Caudate nucleus (tissue), 63 donors: ENCODE measurements at places on chromosomes 12 and 14.

GRCh38 chr14:92595267-92595666 lies 81.7 kb downstream of the RIN3 start:
- no peak for DNase-seq

GRCh38 chr14:29255692-29256091 lies 489.1 kb downstream of the FOXG1 start:
- DNase-seq, result no peak

GRCh38 chr12:56864318-56864717 lies 69.9 kb downstream of the SDR9C7 start:
- DNase-seq, result no peak

DNA sequence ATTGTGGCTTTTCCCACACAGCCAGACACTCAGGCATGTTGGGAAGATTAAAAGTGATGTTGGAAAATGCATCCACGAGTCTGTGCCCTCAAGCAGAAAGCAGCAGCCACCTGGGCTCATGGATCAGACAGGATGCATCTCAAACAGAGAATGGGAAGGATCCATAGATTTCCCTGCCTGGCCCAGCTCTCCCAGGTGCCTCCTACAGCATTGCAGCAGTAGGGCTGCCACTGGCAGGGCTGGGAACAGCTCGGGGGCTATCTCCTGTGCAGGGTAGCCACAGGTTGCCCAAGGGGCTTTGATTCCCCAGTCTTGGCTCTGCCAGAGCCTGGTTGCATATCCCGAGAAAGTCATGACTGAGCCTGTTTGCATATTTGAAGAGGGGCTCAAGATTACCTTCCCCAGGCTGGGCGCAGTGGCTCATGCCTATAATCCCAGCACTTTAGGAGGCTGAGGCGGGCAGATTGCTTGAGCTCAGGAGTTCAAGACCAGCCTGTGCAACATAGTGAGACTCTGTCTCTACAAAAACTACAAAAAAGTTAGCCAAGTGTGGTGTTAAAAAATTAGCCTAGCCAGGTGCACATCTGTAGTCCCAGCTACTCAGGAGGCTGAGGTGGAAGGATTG lies 19.5 kb downstream of the C14orf132 start:
- no peak for DNase-seq

- DNase-seq, result no peak
These were observed at the start of gene GLT1D1 for GRCh38 chr12:128852885-128853599. GLT1D1 (plus strand) TSS chr12:128853478; CDS start chr12:128853582, 104 bp downstream.

- no peak for DNase-seq
These were observed 33.6 kb upstream of the HNF1A start for GRCh38 chr12:120944645-120945217.

DNA sequence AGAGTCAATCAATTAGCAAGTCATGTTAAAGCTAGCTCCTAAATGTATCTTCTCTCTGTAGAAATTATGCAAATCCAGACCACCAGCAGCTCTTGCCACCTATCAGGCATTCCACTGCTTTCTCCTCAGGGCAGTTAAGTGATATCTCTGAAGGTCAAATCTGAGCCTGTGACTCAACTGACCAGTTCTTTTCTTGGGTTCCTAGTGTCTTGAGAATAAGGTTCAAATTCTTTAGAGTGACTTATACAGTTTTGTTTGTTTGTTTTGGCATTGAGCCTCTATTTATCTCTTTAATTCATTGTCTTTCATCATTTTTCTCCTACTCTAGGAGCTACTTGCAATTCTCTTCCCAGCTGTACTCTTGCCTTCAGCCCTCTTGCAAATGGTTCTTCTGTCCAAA lies 2.5 kb upstream of the LRIG3 start:
- no peak for DNase-seq

DNA sequence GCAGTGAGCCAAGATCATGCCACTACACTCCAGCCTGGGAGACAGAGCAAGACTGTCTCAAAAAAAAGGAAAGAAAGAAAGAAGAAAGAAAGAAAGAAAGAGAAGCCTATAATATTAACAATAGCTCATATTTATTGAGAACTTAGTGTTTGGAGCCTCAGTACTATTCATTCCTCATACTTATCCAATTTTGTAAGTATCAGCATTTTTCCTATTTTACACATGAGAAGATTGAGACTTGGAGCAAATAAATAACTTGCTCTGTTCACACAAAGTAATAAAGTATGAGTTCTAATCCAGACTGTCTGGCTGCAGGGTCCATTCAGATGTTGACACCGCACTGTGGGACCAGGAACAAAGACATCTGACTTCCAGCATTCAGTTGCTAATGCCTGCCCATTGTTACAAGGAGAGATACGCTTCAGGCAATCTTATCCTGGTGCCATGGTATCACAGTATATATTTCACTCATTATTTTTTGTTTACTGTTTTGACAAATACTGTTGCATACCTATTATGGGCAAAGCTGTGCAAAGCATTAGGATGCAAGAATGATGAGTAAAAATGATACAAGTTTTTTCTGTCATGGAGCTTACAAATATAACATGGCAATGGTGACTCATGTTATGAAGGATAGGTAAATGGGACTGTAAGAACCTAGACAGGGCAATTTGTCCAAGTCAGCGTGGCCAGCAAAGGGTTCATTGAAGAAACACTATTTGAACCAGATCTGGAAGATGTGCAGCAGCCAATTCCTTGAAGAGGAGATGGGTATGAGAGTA lies 21.4 kb upstream of the TMTC2 start:
- no peak for DNase-seq

DNA sequence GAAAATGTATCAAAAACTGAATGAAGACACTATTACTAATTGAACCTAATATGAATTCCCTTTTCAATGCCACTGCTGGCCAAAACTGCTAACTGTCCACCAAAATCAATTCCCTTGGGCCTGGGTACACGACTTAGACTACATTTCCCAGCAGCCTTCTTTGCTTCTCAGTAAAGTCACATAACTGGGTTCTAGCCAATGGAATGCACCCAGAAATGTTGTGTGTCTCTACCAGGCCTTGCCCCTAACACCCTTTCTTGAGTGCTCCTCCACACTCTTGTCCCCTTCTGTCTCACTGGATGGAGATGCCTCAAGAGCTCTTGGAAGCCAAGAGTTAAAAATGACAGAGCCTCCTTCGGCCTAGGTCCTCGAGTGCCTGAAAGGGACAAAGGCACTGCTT lies 156.8 kb downstream of the PPM1H start:
- DNase-seq, result no peak

GRCh38 chr12:93782853-93783252 lies 105.7 kb downstream of the CRADD start:
- no peak for DNase-seq

DNA sequence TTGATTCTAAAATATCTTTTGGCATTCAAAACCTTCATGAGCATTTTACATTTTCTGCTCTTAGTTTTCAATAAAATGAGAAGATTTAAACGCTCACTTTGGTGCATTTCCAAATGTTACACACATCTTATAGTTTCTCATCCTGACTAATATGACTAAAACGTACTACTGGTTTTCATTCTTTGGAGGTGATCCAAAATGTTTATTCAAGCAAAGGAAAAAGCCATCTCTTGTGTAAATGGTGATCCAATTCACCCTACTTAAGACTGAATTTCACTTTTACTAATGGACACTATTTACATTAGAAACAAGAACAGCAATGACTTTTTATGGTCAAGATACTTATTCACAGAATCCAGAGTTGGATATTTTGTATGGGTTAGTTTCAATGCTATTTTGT lies 86.6 kb downstream of the KITLG start:
- no peak for DNase-seq

DNA sequence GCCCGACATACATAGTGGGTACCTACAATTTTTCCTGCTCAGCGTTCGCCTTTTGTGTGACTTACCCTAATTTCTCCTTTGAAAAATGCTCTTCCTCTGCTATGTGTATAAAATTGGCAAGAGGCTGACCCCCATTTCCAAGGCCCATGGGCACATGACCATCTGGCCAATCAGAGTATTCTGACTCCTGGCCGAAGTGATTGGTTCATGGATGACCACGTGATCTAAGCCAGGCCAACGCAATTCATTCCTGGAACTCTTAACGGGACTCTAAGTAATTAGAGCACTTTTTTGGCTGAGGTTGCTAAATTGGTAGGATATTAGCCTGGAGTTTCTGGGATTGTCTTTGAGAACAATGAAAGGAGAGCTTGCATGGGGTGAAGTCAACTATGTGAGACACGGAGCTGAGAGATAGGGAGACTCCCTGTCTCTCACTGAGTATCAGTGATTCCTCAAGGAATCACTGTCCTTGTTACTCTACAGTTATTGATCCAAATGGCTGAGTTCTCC lies 110.1 kb upstream of the TBX3 start:
- no peak for DNase-seq

GRCh38 chr14:84856751-84857534 lies 673.0 kb upstream of the FLRT2 start:
- no peak for DNase-seq

DNA sequence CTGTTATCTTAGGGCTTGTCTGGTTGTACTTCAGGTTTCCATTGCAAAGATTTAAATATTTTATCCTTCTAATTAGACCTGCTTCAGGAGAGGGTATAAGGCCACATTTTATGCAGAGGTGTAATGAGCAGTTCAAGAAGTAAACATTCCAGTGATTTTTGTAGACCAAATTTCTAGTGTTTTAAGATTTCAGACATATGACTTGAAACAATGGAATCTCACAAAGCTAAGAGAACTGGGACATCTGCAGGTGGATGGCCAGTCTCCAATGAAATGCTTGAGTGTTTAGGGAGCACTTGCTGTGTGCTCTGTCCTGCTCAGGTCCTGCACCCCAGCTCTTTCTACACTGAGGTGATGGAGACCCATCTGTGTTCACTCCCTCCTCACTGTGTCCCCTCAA lies 7.9 kb downstream of the C14orf132 start:
- DNase-seq, result no peak

GRCh38 chr14:63760014-63760413 lies 32.1 kb upstream of the SGPP1 start:
- no peak for DNase-seq

DNA sequence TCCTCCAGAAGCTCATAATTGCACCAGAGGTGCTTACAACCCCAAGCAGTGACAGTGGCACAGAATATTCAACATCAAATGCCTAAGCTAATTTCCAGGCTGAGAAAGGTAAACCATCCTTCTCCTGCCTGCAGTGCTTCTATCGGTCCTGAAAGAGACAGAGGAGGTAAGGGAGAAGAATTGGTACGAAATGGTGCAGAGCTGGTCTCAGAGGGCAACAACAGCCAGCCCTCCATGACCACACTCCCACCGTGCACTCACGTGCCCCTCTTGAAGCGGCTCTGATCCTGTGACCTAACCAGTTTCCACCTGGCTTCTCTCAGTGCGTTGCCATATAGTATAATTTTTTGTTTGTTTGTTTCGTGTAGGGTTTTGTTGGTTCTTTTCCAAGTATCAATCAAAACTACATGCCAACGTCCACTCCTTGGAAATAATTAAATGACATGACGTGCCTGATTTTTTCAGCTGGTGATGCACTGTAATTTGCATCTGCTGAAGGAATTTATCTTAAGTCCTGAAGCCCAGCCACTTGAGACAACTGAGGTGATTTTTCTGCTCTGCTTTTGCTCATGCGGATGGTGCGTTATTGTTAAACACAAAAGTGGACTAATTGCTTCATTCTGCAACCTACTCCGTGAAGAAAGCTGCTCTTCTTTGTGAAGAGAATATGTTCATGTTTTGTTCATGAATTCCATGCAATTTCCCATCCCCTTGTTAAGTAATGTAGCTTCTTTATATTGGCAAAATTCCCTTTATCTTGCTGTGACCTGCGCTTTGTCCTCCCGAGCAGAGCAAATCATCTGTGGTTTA lies 1.3 kb upstream of the ATP2A2 start:
- no peak for DNase-seq

- DNase-seq, result no peak
These were observed 9.6 kb upstream of the EP400 start for GRCh38 chr12:131940141-131940547.

GRCh38 chr12:109098651-109099050 lies 1.3 kb downstream of the UNG start:
- DNase-seq, result no peak

DNA sequence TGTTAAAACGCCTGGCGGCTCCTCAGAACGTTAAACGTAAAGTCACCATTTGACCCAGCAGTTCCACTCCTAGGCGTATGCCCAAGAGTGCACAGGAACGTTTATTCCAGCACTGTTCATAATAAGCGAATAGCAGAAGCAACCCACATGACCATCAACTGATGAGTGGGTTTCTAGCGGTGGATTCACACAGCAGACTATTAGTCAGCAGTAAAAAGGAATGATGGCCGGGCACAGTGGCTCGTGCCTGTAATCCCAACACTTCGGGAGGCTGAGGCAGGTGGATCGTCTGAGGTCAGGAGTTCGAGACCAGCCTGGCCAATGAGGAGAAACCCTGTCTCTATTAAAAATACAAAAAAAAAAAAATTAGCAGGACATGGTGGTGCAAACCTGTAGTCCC lies 22.4 kb upstream of the FBRSL1 start:
- no peak for DNase-seq

GRCh38 chr12:32107359-32108267 lies 966 bp downstream of the BICD1 start:
- no peak for DNase-seq

DNA sequence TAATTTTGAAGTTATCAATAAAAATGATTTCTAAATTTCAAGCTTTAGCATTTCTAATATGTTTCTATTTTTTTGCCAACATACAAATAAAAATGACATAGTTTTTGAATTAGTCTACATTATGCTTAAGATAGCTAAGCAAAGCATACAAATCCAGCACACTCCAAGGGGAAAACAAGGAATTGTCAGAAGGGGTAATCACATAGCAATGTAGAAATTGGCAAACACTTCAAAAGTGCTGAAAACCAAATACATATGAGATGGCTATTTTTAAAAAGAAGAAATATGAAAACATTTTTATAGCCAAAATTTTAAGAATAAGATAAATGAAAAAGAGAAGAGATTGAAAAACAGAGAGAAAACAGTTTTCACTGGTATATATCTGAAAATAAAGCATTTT lies 308.0 kb downstream of the SLC6A15 start:
- no peak for DNase-seq

DNA sequence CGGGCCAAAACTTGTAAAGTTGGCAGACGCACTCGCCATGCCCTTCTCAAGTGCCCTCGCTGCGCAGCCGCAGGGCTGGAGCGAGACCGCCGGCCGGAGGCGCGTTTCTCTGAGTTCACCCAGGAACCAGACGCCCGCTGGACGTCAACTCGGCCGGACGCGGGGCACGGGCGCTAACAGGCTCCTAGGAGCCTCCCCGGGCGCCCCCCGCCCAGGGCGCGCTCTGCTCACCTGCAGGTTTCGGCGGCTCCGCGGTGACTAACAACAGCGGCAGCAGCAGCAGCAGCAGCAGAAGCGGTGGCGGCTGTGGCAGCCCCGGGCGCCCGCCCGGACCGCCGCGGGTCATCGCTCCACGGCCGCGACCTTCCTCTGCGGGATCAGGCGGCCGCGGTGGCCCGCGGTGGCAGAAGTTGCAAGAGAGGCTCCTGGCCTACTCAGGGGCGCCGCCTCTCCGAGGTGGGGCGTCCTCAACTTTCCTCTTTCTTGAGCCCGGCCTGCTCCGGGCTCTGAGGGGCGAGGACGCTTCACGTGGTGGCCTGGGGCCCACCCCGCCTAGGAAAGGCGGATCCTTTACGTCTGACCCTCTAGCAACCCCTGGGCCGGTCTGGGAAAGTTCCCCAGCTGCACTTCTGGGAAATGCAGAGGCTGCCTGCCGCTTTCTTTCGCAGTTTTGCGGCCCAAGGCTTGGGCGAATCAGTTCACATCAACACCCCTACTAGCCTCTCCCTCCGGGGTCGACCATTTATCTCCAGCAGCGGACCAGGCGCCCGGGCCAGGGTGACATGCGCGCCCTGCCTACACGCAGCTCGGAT lies at the start of gene PLBD1:
PLBD1 (minus strand) TSS at position 533 of the 812 bp plus-strand sequence; CDS start at position 346, 187 bp downstream.
- DNase-seq, result peak; percentile 31
